Activated CD4-positive, alpha-beta T cell treated with anti-CD3 and anti-CD28 coated beads, Interleukin-2, Interleukin-4, amounts not matched to agents 100 ng/mL and 50 ng/mL, durations not matched to agents 16 hours and 8 hours (primary cell): ENCODE measurements at places on chromosomes 1 and 21.

- DNase-seq = no peak
Observed at GRCh38 chr1:188729039-188729438, 1748.6 kb downstream of the BRINP3 start.

GRCh38 chr1:2277741-2278488, 49.8 kb downstream of the SKI start:
- DNase-seq = no peak

- no peak for DNase-seq
Observed at GRCh38 chr1:231665101-231665500, 38.5 kb downstream of the DISC1 start.

DNA sequence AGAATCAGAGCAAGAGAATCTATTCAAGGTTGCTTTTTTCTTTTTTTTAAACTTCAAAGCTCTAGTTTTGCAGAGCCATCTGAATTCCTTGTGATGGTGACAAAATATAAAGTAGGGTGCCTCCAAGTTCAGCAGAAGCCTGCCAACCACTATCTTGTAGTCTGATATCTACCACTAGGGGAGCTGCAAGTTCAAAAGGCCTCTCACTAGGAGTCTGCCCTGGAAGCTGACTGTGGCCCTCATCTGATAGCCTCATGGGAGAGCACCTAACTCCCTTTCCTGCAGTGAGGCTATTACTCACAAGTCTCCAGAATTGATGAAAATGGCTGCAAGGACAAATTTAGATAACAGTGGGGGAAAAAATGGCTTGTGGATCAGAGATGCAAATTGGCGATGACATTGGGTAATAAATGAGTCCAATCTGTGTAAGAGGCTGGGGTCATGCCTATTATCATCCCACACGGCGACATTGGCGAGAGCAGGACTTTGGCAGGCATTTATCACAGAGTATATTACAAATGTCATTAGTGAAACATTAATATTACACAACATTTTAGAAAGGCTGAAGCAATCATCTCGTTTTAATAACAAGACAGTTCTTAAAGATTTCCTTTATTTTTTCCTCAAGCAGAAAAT, 10.7 kb upstream of the ZP4 start:
- peak; percentile 1 for DNase-seq

GRCh38 chr1:37068260-37068659, 33.9 kb upstream of the GRIK3 start:
- no peak for DNase-seq
